ENCODE measurements at places on chromosomes 3 and 15.

DNA sequence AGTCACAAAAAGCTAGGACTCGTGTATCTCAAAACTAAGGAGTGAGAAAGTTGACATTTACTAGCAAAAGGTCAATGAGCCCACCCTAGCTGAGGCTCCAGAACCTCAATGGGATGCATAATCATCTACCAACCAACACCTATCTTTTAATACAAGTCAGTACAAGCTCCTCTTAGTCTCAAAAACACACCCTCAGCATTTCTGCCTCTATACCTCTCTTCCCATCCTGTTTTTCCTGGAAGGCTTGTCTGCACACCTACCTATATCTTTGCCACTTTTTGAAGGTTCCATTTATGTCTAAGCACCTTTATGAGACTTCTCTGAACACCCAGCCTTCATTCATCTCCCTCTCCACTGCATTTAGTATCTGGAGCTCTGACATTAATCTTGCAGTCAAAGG lies 10.0 kb downstream of the WWTR1 start:
- DNase-seq, result no peak

DNA sequence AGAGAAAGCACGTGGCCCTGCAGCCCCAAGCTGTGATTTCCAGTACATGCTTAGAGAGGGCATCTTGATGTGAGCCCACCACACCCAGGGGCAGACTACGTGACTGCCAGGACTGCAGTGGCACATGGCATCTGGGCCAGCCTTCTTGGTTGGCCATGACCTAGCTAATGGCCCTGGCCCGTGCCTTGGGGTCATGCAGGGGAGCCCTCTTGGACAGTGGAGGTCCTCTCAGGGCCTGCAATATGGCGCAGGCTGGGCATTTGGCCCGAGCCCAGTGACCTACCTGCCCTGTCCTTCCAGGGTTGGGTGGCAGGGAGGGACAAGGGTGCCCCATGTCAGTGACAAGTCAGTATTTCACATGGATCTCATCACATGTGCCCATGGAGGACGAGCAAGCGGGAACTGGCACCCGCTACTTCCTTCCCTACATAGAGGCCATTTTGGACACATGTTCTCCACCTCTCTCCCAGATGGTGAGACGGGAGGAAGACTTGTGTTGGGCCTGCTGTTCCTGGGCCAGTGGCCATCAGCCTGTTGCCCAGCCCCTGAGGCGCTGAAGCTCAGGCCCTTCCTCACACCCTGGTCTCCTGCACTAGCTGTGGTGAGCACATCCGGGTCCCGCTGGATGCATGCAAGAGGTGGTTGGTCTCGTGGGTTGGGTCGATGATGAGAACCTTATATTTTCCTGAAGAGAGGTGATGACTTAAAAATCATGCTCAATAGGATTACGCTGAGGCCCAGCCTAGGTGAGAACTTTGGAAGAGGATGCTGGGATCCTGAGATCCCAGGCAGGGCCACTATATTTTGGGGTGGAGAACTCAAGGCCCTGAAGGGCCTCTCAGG lies 195.6 kb downstream of the UBE3A start:
- DNase-seq, result no peak

- DNase-seq, result peak; percentile 14
Observed at GRCh38 chr3:113825090-113825489, 13.5 kb upstream of the GRAMD1C start.

- DNase-seq, result peak; percentile 84
Observed at GRCh38 chr15:40310001-40310959, 2.5 kb upstream of the PLCB2 start.

GRCh38 chr3:17844236-17844635 lies 101.8 kb upstream of the TBC1D5 start:
- no peak for DNase-seq

DNA sequence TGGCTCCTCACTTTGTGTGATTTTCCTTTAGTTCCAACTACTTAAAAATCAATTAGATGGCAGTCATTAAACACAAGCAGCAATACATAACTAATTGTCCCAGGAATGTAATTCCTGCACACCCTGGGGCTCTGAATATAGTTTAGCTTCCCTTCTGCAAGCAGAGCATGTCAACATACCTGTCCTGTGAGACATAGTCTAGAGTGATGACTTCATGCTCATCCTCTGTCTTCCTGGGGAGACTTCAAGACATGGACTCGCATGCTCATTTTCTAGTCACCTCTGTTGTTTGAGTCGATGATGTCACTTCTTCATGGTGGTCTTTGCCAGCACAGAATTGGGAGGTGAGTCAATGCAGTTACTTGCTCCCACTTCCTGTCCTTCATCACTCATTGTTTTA lies 15.7 kb downstream of the C3orf52 start:
- DNase-seq, result no peak

DNA sequence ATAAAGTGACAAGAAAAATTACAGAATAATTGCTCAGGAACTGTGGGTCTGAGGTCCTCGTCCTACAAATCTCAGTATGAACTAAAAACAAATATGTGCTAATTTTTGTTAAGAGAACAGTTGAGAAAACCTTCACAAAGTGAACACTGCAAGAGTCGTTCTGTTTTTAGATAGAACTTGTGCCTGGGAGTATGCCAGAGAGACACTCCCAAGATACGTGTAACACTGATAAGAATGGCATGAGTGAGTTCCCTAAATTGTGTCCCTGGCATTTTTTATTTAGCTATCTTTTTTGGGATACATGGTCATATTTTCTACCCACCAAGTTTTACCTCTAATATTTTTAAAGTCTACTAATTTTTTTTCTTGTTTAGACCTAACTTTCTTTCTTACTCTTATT lies 860.0 kb upstream of the NR2F2 start:
- no peak for DNase-seq

- no peak for DNase-seq
Observed at GRCh38 chr3:74009961-74010844, 385.5 kb upstream of the PDZRN3 start.

GRCh38 chr3:70880421-70880820 lies 568.0 kb upstream of the MDFIC2 start:
- DNase-seq, result no peak

DNA sequence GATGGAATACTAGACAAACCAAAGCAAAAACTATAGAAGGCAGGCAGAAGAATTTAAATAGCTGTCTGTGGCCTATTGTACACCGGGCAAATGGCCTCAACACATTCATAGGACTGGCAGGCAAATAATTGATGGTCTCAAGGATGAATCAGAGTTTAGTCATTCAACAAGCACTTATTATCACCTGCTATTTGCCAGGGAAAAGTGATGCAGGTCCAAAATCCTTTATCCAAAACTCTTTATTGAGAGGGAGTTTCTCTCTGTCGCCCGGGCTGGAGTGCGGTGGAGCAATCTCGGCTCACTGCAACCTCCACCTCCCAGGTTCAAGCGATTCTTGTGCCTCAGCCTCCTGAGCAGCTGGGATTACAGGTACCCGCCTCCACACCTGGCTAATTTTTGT lies 2.3 kb downstream of the EIF2AK4 start:
- no peak for DNase-seq

DNA sequence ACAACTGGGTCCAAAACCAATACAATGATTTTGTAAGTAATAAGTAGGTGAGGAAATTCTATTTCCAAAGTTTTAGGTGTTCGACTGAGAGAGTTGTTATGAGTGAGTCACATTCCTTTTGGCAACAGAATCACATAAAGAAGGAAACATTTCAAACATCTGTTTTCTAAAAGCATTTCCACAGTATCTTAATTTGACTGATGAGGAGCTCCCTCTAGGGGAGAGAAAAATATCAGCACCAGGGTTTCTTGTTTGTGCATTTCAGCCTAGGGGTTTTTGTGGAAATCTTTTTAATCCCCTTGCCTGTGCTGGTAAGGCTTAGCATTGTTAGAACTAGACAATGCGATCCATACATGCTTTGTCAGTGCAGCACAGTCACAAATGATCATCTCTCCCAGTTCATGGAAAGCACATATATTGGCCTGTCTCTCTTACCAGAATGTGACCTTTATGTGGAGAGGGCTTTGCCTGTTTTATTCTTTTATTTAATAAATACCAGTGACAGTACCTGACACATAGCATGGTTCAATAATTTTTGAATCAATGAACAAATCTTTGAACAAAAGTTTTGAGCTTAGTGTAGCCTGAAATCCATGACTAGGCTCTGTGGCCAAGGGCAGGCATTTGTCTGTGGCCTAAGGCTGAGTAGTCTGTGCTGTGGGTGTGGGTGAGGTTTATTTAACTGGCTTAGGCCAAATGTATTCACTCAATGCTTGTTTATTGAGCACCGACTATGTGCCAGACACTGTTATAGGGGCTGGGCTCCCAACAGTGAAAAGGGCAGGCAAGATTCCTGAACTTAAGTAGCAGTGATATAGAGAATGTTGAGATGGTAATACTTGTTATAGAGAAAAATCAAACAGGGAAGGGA lies 21.1 kb upstream of the IQCF6 start:
- DNase-seq, result peak; percentile 85

- peak; percentile 74 for DNase-seq
Observed at GRCh38 chr3:169668957-169669741, 5.6 kb upstream of the MECOM start.

GRCh38 chr3:193502871-193503270 lies 51.8 kb downstream of the ATP13A4 start:
- no peak for DNase-seq

DNA sequence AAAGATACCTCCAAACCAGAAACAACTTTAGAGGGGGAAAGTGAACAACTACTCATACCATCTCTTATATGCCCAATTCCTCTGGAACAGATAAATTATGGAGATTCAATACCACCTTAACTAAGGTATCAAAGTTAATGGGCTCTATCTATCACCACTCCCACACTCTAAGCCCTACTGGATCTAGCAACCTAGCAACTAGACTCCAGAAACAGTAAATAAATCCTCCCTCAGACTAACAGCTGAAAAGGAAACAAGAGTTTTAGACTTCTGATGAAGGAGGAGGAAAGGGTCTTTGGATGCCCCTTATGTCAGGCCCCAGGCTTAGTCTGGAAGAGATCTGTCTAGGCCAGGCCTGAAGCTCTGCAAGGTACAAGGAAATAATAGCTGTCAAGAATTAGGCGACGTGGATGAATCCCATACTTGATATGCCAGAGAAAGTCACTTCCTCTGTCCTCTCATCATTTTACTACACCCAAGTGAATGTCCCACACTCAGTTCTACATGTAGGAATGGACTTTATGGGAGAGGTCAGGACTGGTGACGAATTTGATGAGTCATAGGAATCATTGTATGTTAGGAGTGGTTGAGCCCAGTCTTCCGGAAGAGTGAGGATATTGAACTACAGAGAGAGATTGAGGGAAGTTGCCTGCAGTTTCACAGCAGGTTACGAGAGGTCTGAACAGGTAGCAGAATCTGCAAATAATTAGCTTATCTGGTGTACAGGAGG lies 113.8 kb downstream of the AKAP13 start:
- DNase-seq, result no peak

GRCh38 chr3:183812761-183813445 lies 12.5 kb downstream of the MAP6D1 start:
- no peak for DNase-seq

GRCh38 chr15:80727196-80727595 lies 32.1 kb downstream of the ABHD17C start:
- no peak for DNase-seq

- no peak for DNase-seq
Observed at GRCh38 chr3:120172070-120172469, 77.8 kb upstream of the GSK3B start.

DNA sequence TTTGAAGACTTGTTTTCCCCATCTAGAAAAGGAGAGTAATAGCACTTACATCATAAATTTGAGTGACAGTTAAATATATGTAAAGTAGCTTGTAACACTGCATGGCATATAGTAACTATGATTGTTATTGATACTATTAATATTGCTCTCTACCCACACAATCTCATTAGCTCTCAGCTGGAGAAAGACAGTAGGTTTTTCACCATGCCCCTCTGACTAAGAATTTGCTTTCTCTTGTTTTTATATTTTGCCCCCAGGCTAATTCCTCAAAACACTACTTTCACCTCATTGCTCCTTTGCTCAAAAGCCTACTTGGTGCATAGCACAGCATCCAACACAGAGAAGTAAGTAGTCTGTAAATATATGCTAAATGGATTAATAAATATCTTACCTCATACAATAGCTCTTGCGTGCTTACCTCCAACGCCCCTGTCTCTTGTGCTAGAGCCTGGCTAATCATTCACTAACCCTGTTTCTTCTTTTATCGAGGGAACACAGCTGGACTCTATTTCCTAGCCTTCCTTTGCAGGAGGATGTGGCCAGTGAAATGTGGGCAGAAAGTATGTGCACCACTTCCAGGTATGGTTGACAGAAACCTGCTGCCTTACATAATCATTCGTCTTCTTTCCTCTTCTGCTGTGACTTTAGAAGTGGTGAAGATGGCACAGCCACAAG lies 190.0 kb downstream of the PLCH1 start:
- DNase-seq, result peak; percentile 98

DNA sequence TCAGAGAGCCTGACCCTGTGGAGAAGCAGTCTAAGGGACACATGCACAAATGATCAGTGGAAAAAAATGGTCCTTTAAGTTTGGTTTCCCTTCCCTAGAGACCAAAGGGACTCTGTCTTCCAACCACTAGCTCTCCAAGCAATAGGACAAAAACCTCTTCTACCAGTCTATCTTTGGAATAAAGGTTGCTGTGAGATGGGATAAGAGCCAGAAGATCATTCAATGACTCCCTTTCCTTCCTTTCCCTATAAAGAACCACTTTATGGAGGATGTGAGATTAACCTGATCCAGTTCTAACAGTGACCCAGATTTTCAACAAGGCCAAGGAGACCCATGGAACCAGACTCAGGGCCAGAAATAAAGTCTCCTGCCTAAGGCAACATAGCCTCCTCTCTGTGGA lies 74.8 kb downstream of the DHX30 start:
- no peak for DNase-seq

- no peak for DNase-seq
Observed at GRCh38 chr3:99545941-99546580, 92.3 kb upstream of the COL8A1 start.

DNA sequence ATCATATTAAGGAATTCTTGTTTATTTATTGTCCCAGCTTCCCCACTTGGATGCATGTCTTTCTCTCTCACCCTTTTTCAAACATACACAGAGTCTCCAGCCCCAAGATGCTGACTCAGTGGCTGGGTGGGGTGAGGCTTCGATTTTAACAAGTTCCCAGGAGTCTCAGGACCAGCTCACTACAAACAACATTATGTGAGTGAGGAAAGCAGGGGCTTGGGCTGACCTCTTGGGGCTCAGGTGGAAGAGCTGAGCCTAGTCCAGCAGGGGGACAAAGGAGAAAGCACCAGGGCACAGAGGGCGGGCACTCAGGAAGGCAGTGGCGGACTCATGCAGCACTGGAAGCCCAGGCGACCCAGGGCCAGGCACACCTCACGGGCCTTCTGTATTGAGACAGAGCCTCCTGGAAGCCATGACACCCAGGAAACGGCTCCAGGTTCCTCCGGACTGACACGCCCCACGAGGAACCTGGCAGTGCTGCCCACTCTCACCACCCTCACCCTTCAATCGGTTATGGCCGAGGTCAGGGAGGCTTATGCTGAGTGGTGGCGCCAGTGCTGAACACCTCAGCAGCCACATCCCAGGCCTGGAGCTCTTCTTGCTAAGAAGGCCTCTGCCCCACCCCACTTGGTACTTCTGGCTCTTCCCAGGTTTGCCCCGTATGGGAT lies 97.4 kb downstream of the LRIG1 start:
- DNase-seq, result no peak

GRCh38 chr3:148147903-148148302 lies 549.8 kb upstream of the AGTR1 start:
- DNase-seq, result no peak

GRCh38 chr3:9399746-9400145 lies 2.3 kb downstream of the SETD5 start:
- DNase-seq, result peak; percentile 69
